NCI-H446 (cell line): ENCODE measurements at places on chromosomes 11 and 22.

GRCh38 chr11:43643898-43644620 lies 36.5 kb upstream of the HSD17B12 start:
- DNase-seq, result peak; percentile 89

DNA sequence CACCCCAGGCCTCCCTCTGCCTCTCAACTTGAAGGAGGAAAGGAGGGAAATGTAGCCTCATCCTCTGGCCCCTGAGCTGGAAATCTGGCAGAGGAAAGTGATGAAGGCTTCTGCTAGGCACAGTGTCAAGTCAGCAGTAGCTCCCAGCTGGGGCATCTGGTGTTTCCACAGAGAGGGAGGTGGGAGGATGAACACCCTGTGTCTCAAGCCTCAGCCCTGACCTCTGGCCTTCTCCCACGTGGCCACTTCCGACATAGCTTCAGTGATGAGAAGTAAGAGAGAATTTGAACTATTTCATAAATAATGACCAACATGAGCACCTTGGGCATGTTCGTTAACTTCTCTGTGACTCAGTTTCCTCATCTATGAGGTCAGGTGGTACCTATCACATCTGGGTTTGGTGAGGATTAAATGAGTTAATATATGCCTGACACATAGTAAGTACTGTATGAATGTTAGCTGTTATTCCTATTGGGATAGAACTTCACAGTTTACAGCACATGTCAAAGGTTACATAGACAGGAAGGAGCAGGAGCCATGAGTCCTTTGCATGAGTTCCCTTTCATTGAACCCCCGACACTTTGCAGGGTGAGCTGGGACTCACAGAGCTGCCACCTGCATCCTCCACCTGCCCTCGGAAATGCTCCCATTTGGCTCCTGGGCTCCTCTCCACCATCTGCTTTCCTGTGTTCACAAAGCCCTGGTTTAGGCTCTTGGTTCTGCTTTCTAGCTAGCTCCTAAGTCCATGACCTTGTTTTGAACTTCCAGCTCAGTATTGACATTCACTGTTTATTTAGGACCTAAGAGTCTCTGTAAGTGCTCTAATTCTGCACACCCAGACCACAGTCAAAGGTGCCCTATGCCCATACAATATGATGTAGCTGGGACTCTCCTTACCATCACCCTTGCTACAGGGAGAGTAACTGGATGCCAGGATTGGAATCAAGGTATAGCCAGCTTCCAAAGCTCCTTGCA lies 61.7 kb downstream of the CSNK2A3 start:
- no peak for DNase-seq

- DNase-seq, result no peak
Observed at GRCh38 chr11:134098566-134099184, 29.8 kb downstream of the JAM3 start.

- no peak for DNase-seq
Observed at GRCh38 chr11:2770761-2771301, 71.0 kb upstream of the KCNQ1OT1 start.

- DNase-seq, result no peak
Observed at GRCh38 chr22:49909476-49910205, 8.6 kb downstream of the ALG12 start.

DNA sequence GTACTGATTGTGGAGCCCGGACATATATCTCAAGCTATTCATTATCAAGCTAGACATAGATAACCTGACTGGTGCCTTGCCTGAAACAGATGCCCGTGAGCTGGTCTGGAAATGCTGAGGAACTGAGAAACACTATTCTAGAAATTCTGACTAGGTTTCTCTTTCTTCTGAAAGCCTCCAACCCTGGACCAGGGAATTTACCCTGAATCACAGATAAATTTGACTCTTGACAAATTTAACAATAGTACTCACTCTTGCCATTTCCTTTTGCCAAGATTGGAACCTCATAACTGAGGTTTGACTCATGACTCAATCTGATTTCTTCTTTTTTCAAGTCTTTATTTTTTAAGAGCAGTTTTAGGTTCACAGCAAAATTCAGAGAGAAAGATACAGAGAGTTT lies 189.6 kb upstream of the SYN3 start:
- DNase-seq, result no peak

DNA sequence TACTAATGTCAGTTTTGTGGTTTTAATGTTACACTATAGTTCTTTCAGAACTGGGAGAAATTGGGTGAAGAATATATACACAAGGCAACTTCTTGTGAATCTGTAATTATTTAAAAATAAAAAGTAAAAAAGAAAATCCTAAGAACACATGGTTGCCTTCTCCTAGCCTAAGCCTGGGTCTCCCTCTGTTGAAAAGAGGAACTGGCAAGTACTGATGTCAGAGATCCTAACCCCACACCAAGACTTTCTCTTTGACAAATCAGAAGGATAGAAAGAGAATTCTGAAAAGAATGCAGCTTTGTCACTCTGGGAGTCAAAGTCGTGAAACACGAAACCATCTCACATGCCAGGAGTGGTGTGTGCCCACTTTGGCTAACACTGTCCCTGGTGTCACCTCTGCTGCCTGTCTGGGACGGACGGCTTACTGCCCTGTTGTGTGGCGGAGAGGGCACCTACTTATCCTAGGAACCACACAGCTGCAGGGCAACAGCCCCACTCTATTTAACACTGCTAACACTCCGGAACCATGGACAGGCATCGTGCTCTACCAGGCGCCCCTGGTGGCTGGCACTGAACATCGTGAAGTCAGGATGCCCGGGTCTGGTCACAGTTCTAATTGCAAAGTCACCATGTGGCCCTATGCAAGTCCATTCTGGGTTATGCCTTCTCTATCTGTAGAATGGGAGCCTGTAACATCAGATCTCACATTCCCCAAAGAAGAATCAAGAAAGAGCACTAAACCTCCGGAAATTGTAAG lies 108.7 kb upstream of the CD82 start:
- no peak for DNase-seq

DNA sequence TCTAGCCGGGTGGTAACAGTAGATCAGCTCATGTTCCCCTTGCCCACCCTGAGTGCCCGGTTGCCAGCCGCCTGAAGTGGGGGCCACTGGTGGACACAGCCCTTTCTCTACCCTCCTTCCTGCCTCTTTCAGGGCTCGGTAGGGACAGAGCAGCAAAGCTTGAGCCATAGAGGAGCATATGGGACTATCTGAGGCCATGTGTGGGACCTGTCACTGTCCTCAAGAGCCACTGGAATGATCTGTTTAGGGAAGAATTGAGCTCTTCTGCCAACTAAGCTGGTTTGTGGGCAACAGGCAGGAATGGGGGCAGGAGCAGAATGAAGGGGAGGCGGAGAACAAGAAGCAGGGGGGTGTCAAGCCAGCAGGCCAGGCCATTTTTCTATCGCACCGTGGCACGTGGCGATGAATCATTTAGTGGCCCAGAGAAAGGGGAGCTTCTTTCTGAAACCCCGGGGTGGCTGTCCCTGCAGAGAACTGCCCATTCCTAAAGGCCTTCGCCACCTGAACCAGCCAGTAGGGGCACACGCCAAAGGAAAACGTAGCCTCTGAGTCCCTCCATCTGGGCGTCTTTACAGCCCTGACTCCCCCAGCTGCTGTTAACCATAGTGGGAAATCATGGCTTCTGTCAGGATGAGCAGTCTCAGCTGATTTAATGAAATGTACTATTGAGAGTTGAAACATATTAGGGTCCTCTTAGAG lies 8.8 kb downstream of the ASPHD2 start:
- DNase-seq, result no peak

- DNase-seq, result no peak
Observed at GRCh38 chr22:48342016-48342415, 1485.7 kb downstream of the BRD1 start.

- no peak for DNase-seq
Observed at GRCh38 chr11:77446911-77447629, 26.8 kb downstream of the PAK1 start.

DNA sequence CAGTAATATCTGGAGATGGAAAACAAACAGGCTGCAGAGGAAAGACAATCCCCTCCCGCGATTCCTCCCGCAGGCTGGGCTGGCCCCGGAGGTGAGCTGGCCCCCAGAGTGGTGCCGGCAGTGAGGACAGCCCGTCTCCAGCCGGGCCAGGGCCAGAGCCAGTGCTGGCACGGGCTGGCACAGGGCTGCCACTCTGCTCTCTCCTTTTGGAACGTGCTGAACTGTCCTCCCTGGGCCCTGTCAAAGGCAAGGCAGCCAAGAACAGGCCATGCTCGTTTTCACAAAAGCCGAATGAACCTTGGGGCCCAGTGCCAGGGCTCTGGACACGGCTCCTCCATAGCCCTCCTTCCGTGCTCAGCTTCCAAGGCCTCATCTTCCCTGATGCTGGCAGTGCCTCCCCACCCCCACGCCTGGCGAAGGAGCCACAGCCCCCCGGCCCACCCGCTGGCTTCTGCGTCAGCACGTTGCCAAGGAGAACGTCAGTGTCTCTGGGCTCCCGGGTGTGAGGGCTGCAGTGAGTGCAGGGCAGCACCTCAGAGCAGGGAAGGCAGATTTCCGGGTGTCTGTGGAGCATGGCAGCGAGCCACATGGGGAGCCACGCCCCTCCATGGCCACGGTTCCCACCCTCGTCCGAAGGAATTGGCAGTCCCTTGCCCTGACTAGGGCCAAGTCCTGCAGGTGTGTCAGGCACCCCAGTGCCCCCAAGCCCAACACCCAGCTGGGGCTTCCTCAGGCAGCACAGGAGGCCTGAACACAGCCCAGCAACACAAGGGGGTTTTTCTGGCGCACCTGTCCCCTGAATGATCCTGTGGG lies 28.6 kb downstream of the GNAZ start:
- peak; percentile 33 for DNase-seq

GRCh38 chr22:38865201-38866023 lies 6.6 kb downstream of the CBX6 start:
- DNase-seq, result no peak

GRCh38 chr22:17112491-17113042 lies 8.6 kb downstream of the TMEM121B start:
- no peak for DNase-seq

DNA sequence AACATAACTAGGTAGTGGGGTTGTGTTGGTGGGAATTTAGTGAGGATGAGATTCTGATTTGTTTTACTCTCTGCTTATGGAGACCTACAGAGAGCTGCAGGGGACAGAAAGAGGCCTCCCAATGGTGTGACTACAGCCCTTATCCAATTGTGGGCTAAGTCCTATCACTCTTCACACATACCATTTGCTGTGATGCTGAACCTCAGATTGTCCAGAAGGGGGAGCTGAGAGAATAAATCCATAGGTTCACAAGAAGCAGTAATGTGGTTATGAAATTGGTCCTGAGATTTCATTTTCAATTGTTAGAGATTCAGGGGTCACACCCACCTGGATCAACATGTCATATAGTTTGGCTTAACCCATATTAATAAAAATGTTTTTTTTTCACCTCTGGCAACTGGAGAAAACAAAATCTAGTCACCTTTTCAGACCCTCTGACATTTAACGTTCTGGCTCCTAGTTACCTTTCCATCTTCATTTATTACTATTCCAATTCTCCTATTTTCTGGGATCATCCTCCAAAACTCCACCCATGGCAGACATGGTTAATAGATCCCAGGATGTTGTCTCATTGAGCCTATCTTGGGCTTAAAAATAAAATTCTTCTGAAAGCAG lies 53.3 kb upstream of the PTPN5 start:
- peak; percentile 11 for DNase-seq

DNA sequence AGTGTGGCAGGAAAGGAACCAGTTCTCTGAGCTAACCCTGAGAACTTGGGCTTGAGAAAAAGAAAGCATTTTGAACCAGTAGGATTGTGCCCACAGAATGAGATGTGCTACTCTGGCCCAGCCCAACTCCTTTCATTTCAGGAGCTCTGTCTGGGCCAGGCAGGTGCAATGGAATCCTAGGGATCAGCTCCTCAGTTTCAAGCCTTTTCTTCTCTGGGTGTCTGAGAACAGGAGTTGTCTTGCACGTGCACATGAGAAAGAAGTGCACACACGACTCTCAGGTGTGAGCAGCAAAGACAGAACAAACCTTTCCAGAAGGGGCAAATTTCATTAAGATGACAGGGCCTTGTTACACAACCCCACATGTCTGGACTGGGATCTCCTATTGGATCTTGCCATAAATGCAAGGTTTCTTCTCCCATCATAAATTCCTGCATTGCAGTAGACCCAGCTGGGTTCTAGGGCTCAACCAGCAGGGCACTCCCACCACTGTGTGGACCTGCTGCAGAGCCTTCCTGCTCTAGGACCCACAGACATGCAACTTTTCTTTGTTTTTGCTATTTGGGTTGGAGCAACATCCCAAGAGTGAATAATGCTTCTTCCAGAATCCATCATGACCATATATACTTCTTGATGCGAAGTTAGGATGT lies 24.5 kb upstream of the GGTLC2 start:
- DNase-seq, result no peak

DNA sequence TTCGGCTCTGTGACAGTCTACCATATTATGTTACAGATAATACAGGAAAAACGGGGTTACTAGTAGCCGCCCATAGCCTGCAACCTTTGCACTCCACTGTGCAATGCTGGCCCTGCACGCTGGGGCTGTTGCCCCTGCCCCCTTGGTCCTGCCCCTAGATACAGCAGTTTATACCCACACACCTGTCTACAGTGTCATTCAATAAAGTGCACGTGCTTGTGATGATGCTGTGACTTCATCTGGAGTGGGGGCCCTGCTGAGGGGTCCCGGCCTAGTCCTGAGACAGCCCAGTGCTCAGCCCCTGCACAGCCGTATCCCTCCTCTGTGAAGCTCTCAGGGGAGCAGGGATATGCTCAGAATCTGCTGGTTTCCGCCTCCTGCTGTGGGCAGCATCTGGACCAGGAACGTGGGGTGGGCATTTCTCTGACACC lies 1.2 kb downstream of the IFITM1 start:
- DNase-seq, result no peak

DNA sequence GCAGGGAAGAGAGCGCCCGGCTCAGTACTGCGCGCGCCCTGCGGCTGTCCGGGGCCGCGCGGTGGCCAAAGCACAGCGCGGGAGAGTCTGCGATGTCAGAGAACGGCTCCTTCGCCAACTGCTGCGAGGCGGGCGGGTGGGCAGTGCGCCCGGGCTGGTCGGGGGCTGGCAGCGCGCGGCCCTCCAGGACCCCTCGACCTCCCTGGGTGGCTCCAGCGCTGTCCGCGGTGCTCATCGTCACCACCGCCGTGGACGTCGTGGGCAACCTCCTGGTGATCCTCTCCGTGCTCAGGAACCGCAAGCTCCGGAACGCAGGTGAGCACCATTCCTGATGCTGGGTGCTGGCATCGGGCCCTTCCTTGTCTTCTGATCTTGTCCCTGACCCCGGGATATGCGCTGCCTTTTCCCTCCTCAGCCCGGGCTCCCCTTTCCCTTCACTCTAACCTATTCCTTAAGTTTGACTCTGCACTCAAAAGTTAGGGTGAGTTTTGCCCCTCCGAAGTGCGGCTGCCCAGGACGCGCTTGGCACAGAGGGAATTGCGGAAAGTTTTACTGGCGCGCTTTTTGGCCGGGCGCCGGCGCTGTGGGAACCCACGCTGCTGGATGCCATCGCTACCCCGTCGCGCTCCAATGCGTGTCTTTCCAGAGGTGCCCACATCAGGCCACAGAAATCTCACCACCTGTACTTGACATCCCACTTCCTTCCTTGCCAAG lies at the start of gene MTNR1B:
Gene MTNR1B (plus strand): TSS at position 18 of the 714 bp plus-strand sequence. CDS start 75 bp downstream, at position 93.
- DNase-seq, result no peak
